ENCODE measurements at places on chromosomes 1 and 21.

DNA sequence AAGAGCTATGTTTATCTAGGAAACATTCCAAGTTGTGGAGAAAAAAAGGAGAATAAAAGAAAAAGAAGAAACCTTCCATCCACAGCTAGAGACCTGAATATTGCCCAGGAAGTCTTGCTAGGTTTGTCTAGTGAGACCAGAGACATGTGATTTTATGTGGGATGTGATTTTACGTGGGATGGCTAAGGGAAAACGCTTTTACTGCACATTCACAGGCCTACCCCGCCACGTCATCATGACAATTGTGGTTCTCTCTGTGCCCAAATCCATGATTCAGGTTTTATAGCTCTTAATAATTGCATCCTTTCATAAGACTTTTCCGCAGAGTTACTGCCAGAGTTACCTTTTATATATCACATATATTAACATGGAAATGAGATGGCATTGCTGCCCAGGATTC is 86.4 kb upstream of the SSX2IP start:
- no peak for DNase-seq

GRCh38 chr21:41098076-41098475 is 69.9 kb upstream of the BACE2 start:
- no peak for DNase-seq

DNA sequence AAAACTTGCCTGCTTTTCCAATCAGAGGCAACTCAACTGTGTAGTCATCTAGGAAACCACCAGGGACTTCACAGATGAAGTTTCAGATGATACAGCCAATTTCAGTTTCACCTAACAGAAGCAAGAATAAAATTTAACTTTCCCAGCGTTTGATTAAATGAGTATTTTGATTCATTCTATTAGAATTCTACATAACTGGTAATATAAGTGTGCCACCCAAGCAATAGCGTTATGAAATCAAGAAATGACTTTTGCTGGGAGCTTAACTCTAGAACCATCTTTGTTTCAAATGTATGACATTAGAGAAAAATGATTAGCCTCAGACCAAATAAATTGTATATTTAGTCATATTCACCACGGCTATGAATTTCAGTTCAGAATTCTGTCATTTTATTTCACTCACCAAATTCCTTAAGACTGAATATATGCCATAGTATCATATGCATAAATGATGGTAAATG is 239.3 kb downstream of the NRIP1 start:
- DNase-seq, result no peak

DNA sequence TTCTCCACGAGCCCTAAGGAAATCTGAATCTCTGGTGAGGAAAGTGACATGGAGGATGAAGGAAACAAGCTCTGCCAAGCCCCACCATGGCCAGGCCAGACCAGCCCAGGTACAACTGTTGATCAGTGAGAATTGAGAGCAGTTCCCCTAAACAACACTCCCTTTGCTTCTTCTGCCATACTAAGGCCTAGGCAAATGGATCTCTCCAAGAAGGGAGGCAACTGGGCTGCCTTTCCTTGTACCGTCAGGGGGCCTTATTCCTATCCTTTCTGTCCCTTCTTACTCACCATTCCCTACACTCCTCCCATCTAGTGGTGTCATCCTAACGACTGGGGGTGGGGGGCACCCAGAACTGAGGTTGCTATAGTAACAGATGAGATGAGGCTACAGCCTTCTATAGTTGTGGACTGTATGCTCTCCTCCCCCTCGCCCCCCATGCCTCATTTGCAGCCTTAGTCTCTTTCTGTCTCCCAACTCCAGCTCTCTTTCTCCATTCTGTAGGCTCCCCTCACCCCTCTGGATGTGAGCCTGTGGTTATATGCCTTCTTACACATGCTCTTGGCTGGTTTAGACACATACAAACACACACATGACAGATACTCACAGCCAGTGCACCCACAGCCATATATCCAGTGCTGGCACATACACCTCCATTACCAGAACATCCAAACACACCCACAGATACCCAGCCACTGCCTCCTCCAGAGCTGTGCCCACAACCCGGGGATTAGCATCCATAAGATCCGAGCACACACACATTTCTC is 3.6 kb downstream of the PEA15 start:
- DNase-seq, result no peak

GRCh38 chr1:58816072-58816746 is 32.4 kb upstream of the JUN start:
- DNase-seq, result peak; percentile 95

DNA sequence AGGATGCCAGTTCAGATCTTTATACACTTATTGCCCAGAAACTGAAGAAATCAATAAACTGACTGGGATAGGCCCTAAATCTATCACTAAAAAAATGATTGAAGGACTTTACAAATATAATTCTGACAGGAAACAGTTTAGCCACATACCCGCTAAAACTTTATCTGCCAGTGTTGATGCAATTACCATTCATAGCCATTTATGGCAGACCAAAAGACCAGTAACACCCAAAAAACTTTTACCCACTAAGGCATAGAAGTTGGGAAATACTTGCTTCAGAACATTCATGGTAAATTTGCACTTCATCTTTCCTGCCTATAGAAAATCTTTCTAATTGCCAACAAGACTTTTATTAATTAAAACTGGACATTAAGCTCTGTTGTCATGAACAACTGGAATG is 15.0 kb upstream of the GPR25 start:
- DNase-seq, result no peak

DNA sequence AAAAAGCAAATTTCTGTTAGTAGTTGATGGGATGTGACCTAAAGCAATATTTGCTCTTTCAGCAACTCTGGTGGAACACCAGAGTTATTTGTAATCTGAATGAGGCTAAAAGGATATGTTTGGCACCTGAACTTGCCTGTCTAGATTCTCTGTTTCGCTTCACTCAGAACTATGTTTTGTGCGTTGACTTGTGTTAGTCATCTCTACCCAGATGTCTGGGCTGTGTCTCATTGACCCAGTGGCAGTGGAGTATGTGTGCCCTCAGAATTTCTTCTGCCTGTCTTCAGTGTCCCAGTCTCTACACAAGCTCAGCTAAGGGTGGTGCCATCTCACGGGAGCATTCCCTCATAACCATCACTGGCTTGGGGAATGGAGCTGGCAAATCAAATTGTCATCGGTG is 13.9 kb downstream of the KCNK1 start:
- no peak for DNase-seq

DNA sequence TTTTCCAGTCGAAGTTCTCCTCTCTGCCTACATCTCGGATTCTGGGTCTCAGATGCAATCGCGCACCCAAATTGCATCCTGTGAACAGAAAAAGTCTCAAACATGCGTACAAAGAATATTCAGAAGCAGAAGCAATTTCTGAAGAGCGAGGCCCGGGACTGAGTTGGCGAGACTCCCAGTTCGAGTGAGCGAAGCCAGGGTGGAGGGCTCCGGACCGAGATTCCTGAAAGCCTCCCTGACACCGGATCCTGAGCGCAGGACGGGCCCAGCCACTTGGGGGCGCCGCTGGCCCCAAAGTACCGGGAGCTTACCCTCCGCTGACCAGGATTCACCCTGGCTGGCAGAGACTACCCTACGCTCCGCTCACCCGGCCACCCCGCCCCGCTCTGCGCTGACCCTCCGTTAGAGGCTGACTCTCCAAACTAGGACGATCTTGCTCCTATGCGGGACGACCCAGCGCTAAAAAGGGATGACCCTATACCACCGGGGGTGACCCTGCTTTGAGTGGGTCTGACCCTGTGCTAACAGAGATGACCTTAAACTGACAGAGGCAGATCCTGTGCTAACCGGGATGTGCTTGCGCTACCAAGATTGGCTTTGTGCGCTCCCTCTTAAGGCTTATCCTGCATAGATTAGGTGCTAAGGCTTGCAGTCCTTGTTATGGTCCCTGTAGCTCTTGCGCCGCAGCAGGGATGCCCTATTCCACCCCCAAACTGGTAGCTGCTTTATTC is 12.1 kb downstream of the FOXD2 start:
- DNase-seq, result no peak

- no peak for DNase-seq
These were observed 10.9 kb downstream of the UBE2J2 start for GRCh38 chr1:1262758-1263157.

- no peak for DNase-seq
These were observed 543 bp downstream of the KRTAP12-4 start for GRCh38 chr21:44653656-44654575.

DNA sequence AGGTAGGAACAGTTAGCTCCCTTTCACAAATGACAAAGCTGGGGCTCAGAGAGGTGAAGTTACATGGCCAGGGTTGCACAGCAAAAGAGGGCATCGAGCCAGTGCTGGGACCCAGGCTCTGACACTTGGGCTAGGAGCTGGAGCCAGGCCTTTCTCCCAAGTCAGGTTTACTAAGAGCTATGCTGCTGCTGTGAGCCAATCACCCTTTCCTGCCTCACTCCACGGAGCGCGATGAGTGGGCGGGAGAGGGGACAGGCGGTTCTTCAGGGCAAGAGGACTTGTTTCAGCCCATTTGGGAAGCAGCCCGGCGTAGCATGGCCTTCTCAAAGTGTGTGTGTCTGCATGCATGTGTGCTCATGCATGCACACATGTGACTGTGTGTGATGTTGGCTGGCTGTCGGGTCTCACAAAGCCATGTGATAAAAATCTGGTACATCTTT is 10.6 kb downstream of the ID3 start:
- DNase-seq, result no peak

- DNase-seq, result no peak
These were observed 22.2 kb downstream of the TSHB start for GRCh38 chr1:115051850-115052249.

GRCh38 chr1:228782662-228783417 is 47.6 kb downstream of the RHOU start:
- peak; percentile 21 for DNase-seq

GRCh38 chr1:167442854-167443565 is 75.3 kb downstream of the CD247 start:
- DNase-seq, result no peak

Data from SJSA1 (cell line).